ENCODE measurements at places on chromosomes 1 and 21.
A peak's percentile ranks its signal among the peaks of the same experiment; 100 is the strongest.

DNA sequence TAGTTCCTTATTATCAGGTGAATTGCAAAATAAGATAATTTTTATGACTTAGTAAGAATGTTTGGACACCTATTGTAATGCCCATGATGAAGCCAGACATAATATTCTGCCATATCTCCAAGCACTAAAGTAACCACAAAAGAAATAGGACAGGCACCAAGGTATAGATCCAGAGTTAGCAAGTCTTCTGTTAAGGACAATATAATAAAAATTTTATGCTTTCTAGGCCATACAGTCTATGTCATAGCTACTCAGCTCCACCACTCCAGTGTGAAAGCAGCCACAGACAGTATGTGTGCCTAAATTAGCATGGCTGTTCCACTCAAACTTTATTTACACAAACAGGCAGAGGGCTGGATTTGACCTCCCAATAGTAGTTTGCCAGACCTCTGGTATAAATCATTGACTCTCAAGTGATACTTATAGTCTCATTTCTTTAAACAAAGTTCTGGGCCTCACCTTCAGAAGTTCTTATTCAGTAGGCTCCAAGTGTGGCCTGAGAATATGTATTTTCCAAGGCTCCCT lies 88.3 kb downstream of the SCMH1 start:
- DNase-seq = no peak

- no peak for DNase-seq
Observed at GRCh38 chr1:56948403-56949023, 17.3 kb downstream of the C8B start.

- peak; percentile 85 for DNase-seq
Observed at GRCh38 chr1:40036574-40036973, 4.0 kb upstream of the CAP1 start.

DNA sequence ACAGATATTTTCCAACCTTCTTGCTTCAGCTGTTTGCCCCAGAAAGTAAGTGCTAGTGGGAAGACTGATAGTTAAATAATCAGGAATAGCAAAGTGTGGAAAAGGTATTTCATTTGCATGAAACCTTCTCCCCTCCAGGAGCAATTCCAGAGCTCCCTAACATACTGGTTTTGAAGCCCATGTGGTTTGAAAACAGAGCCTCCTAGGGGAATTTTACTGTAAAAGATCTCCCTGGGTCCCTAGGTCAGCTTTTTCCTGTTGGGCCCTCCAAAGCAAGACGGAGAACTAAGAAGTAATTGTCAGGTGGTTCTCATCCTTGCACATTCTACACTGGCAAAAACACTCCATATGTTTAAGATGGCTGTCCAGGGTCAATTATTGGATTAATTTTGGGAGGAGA lies 218.7 kb upstream of the FOXD3 start:
- DNase-seq = no peak

DNA sequence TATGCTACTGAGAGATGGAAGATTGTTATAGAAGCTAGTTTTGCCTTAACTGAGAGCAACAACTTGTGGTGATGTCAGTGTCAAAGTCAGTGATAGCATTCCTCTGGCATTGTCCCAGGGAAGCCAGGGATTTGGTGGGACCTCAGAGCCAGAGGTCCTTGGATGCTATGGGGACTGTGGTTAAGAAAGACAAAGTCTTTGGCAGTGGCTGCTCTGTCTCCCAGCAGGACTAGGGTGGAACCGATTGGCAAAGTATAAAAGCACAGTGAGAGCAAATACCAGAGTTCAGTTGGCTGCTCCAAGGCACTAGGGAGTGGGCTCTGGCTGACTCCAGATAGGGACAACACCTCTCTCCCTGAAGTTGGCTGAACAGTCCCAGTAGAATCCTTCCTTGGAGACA lies 104.8 kb downstream of the GDAP2 start:
- DNase-seq = no peak

- DNase-seq = peak; percentile 88
Observed at GRCh38 chr1:220817907-220818306, 31.2 kb downstream of the MTARC1 start.

GRCh38 chr21:21714426-21714825 lies 716.2 kb downstream of the NCAM2 start:
- peak; percentile 38 for DNase-seq

DNA sequence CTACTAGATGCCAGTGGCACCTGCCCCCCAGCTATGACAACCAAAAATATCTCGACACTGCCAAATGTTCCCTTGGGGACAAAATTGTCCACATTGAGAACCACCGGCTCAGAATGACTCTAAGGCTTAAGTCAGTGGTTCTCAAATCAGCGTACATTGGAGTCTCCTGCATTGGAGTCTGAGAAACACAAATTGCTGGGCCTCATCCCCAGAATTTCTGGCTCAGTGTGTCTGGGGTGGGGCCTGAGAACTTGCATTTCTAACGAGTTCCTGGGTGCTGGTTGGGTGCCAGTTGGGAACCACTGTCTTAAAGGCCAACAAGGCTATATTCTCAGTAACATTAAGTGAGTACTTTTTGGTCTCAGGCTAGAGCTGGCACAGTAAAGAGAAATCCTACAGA lies 77.7 kb upstream of the GADD45A start:
- DNase-seq = no peak

DNA sequence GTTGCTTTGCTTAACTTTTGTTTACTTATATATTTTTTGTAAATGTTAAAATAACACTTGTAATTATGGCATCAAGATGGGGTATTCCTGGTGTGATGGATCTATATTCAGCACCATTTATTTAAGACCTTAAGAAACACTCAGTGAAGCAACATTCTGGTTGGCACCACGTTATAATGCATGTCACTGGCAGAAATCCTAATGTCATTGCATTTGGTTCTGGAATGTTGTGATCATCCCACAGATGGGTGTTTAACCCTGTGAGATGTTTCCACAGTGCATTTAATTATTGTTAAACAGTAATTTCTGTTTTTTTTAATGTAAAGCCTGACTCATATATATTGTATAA lies 116.5 kb downstream of the NOS1AP start:
- DNase-seq = no peak

DNA sequence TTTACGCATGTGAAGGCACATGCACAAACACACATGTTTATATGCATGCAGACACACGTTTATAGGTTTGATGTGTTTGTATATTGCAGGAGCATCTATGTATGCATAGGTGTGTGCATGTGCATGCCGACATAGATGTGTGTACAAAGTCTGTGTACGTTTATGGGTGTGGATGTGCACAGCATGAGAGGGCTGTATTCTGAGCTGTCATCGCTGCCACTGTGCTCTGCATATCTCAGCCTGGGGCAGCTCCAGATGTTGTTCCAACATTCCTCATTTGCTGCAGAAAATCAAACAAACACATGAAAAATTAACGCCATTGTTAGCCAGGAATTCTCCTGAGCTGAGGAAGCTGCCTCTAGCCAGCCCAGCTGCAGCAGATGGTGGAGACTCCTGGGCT lies 132.3 kb upstream of the CSF3R start:
- DNase-seq = no peak

DNA sequence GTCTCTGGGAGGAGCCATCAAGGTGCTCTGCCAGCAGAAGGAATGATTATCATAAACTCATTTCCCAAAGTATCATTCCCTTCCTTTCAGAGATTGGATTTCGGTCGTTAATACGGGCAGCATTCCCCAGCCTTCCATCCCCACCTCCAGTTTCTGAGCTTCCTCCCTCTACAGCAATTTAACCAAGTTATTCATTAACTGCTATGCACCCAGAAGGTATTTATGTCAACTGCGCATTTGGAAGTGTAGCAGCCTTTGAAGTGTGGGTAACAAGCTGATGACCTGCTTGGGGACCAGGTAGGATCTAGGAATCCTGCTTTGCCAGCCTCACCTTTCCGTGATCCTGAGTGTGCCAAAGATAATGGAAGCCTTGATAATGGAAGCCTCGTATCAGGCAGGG lies 172.4 kb upstream of the IGSF21 start:
- no peak for DNase-seq

DNA sequence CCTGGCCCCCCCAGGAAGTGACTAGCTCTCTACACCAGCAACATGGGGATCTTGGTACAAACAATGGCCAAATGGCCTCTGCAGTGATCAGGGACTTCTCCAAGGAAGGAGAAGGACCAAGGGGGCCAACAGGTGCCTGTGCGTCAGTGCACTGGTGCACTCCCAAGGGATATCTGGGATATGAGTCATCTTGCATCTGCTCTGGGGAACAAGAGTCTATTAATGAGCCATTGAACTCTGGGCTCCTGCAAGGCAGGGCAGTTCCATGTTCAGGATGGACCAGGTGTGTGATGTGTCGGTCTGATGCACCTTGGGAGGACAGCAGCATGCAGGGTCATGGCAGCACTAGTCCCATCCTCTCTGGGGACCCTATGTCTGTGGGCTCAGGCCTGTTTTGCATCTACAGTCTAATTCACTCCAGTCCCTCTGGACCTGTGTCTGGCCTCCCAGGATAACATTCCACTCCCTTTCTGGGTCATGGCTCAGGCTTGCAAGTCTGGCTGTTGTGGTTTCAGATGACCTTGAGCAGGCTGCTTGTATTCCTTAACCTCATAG lies 125.3 kb downstream of the TRABD2B start:
- peak; percentile 64 for DNase-seq

GRCh38 chr1:175536369-175536768 lies 207.0 kb downstream of the TNR start:
- no peak for DNase-seq

- peak; percentile 6 for DNase-seq
Observed at GRCh38 chr1:197444755-197445154, 176.7 kb downstream of the CRB1 start.

GRCh38 chr1:182237329-182237728 lies 154.3 kb downstream of the GLUL start:
- no peak for DNase-seq

GRCh38 chr1:227357171-227357926 lies 39.1 kb upstream of the CDC42BPA start:
- DNase-seq = peak; percentile 79

GRCh38 chr1:15501208-15502032 lies 22.6 kb downstream of the CASP9 start:
- DNase-seq = peak; percentile 50
